ENCODE measurements at places on chromosomes 11 and 22.
A peak's percentile ranks its signal among the peaks of the same experiment; 100 is the strongest.

DNA sequence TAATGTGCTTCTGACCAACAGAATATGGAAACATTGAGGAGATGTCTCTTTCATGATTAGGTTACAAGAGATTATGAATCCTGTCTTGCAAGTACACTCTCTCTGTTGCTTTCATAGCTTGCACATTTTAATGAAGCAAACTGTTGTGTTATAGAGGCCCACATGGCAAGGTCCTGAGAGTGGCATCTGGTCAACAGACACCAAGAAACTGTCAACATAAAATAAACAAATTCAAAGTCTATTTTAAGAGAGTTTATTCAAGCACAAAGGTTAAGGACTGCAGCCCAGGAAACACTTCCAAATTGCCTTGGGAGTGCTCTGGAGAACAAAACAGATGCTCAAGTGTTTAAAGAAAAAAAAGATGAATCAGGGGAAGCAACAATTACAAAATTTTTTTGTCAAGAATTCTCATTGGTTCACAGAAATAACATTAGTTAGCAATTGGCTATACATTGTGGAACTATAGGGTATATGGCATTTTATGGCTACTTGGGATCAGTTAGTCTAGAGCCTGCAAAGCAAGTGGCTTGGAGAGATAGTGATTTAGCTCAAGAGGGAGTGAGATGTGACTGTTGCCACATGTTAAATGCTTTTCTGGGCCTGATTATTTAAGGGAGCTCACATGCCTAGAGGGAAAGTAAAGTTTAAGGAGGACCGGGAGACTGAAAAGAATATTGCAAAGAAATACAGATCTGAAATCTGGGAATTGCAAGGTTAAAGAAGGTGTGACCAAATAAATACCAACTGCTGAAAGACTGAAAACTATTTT lies 54.6 kb downstream of the CTSC start:
- DNase-seq = peak; percentile 79

GRCh38 chr11:57546451-57546850 lies 9.1 kb downstream of the SMTNL1 start:
- DNase-seq = no peak

- DNase-seq = no peak
Measured at GRCh38 chr11:71301046-71301857, 48.9 kb upstream of the SHANK2 start.

- DNase-seq = no peak
Measured at GRCh38 chr22:16609548-16610261, 17.1 kb upstream of the CCT8L2 start.

DNA sequence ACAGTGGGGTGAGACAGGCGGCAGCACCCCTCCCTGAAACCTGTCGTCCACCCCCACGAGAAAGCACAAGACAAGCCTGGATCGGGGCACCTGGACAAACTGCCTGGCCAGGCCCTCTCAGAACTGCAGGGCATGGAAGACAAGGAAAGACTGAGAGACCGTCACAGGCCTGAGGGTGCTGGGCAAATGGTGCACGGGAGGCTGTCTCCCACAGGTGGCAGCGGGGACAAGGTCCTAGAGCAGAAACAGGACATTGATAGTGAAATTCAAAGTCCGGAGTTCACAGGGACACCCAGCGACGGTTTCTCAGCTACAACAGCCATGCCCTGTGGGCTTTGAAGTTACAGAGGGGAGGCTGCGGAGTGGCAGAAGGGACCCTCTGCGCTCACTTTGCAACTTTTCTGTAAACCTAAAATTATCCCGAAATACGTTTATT lies 20.6 kb downstream of the DRD4 start:
- DNase-seq = no peak

GRCh38 chr11:14288189-14288935 lies 70.6 kb downstream of the RRAS2 start:
- no peak for DNase-seq

DNA sequence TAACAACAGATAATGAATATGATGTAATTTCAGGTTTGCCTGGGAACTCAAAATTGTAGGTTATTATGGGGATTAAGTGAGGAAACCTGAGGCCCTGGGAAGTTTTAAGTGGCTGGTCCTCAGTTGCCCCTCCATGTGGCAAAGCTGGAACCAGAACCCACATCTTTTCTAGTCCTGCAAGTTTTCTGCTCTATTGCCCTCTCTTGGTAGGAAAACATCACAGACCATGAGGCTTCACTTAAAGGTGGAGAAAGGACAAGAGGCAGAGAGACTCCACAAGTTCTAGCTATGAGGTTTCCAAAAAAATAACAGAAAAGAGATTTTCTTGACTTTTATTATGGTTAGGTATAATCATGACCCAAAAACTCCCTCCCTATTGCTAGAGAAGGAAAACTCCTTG lies 115.5 kb upstream of the DDI1 start:
- no peak for DNase-seq

DNA sequence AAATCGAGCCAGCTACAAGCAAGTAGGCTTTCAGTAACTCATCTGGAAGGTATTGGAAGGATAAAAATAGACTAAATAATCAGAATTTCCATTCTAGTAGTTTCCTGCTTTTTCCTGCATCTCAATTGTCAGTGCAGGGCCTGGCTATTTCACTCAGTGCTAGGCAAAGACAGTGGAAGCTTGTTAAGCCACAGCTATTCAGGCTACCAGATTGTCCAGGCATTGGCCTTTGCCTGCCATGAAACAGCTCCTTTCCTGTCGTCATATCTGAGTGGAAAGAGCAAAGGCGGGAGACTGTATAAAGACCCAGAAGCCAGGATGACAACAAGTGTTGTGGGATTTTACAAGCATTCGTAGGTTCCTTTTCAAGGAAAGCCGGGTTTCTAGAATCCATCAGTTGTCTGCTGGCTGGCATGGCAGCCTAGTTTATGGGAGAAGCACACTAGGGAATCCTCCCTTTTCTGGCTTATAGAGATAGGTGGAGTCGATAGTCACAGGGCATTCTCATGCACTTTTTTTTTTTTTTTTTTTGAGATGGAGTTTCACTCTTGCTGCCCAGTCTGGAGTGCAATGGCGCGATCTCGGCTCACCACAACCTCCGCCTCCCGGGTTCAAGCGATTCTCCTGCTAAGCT lies 2.0 kb upstream of the TNRC6B start:
- DNase-seq = no peak

GRCh38 chr11:33324302-33324985 lies 67.3 kb downstream of the HIPK3 start:
- no peak for DNase-seq

DNA sequence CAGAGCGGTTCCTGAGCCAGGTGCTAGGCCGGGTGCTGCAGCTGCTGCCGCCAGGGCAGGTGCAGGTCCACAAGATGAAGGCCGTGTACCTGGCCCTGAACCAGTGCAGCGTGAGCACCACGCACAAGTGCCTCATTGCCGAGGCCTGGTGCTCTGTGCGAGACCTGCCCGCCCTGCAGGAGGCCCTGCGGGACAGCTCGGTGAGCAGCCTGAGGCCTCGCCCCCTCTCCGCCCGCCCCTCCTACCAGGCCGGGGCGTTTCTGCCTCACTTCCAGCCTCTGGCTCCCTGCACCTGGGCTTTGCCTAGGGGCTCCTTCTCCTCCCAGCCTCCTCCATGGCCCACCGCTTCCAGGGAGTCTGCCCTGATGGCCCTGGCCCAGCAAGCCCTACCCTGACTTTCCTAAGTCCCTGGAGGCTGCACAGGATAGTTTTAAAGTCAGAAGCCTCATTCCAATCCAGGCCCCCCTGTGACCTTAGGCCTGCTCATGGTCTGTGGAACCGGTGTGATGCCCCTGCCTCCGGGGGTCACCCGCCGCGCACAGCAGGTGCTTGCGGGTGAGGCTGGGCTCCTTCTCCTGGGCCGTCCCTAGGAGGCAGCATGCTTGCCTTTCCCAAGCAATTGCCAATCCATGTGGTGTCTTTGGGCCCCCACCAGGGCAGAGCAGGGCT lies 5.5 kb downstream of the TCIRG1 start:
- no peak for DNase-seq

DNA sequence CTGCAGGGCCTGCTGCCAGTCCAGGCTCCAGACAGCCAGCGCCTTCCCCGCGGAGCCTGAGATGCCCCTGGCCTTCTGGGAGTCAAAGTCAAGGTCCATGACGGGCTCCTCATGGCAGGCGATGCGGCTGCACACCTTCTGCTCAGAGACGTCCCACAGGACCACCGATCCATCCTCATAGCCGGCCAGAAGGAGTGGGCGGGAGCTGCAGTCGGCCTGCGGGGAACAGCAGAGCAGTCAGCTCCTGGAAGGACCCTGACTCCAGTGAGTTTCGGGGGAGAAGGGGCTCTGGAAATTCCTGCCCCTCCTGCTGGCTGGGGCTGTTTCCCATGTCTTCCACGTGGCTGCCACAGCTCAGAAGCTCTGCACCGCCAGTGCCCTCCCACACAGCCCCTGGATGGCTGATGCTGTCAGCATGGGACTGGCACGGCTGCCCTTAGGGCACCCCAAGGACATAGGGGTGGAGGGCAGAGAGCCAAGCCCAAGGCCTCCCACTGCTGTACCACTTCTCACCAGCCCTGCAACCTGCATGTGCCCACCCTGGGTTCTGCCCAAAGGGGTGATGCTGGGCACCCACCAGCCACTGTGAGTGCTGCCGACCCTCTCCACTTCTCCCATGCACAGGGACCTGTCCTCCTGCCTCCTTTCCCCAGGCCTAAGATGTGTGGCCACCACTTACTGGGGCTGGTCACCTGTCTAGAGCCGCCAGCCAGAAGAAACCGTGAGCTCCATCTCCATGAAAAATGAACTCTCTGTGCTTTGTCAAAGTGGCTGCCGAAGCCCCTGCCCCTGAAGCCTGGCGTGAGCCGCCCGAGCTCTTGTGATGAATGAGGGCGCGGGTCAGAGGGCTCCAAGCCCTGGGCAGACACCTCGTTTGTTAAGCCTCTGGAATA lies 41.7 kb downstream of the TBX1 start:
- DNase-seq = no peak

- no peak for DNase-seq
Measured at GRCh38 chr22:47042116-47042825, 279.8 kb downstream of the TBC1D22A start.

- DNase-seq = no peak
Measured at GRCh38 chr11:37788141-37788877, 1190.3 kb upstream of the RAG2 start.

DNA sequence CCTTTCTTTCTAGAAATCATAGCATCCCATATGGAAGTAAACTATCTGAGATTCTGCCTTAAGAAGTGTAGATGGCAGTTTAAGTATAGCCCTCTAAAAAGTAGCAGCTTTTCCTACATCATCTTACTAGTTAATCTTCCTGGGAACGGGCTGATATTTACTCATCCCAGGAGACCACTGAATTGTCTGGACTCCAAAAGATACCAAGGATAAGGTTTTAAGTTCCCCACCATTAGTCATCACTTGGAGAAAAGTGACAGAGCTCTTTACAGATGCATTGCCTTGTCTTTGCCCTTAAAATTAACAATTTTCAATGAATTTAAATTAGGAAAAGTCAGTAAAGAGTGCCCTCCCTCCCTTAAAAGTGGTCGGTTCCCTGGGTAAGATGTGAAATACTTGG lies 129.5 kb downstream of the MAML2 start:
- DNase-seq = no peak
